ACHN (cell line): ENCODE measurements at places on chromosomes 1 and 21.

GRCh38 chr1:44929531-44929930 lies 56.9 kb downstream of the EIF2B3 start:
- no peak for DNase-seq

DNA sequence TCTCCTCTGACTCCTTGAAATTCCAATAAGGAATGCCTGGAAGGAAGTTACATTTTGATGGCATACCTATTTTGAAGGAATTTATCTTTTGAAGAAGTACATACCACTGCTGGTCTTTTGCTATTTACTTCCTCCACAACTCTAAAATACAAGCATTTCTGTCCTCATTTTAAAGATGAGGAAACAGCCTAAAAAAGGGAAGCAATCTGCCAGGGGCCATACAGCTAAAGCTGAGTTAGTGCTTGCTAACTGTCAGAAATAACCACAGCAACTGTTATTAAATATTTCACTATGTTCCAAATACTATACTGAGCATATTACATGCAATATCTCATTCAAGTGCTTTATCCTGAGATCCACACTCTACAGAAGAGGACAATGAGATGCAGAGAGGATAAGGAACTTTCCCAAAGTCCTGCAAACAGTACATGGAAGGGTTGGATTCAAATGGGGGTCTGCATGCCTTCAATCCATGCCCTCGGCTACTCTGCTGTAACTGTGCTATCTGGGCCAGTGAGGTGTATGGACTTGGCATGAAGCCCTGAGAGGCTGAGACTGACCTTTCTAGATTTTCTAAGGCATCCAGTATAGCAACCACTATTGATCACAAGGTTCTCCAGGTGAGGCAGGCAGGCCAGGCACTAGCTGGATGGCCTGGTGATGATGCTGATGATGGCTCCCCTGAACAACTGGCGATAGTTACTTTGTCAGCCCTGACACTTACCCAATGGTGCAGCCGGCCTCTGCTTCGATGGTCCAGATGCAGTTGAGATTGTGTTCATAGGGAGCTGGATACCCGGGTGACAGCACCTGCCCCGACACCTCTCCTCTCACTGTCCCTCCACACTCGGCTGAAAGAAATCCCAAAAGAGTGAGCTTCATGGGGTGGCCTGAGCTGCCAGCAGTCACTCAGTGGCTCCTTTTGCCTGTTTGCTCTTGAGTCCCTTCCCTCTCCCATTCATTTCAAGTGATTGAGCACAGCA lies 171.4 kb upstream of the HMGB4 start:
- DNase-seq = no peak

DNA sequence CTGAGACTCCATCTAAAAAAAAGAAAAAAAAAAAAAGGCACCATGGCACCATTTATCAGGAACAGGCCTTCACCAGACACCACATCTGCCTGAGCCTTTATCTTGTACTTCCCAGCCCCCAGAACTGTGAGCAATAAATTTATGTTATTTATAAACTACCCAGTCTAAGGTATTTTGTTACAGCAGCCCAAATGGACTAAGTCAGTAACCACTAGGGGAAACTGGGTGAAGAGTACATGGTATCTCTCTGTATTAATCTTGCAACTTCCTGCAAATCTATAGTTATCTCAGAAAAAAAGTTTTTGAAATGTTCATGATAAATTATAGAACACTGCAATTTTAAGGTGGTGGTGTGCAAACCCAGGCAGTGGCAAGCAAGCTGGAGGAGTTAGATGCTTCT lies 114.3 kb downstream of the LAMC2 start:
- no peak for DNase-seq

DNA sequence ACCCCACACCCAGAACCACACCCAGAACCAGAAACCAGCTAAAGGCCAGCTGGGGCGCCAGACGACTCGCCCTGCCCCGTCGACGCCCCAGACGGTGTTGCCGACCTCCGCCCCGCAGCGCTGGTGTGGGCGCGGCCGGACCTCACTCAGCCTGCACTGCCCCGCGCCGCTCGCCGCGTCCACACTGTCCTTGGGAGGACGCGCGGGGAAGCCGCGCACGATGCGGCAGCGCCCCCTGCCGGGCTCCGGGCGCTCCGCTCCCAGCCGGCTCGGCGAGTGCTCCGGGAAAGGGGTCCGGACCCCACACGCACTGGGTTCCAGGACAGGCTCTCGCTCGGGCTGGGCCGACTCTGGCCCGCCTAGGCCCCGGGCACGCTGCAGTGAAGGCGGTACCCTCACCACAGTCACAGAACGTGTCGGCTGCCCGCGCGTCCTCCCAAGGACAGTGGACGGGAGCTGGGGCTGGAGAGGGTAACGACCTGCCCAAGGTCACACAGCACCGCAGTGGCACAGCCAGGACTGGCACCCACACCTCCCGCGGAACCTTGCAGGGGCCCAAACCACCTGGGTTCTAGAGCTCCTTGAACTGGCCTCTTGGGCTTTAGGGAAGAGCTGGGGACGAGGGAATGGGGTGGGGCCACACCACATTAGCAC lies 90.2 kb downstream of the DMRTA2 start:
- DNase-seq = peak; percentile 56

- no peak for DNase-seq
Measured at GRCh38 chr1:53578358-53578757, 119.2 kb downstream of the DMRTB1 start.

DNA sequence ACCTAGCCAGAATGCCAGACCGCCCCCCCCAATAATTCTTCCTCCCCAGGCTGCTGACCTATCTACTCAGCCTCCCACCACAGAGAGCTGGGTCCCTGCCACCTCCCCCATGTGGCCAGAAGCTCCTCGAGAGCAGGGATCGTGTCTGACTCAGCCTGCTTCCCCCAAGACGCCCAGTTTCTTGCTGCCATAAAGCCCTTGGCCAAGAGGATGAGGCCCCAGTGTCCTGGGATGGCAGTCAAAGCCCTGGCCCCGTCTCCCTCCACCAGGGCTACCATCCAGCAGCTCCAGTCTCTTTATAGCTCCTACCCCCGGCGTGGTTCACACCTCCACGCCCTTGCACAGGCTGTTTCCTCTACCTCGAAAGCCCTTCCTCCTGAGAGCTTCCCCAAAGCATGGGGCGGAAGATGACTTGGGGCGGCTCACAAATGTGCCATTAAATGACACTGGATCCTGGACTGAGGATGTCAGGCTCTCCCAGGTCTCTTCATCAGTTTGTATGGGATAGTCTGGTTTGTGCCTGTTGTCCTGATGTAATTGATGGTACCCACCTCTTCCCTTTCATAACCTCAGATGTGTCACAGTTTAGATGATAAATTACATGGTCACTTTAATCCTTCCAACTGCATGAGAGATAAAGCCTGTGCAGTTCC lies 13.2 kb downstream of the ADGRB2 start:
- DNase-seq = no peak

- DNase-seq = no peak
Measured at GRCh38 chr1:244439391-244440032, 12.2 kb downstream of the ADSS2 start.

- DNase-seq = no peak
Measured at GRCh38 chr1:66396212-66396890, 137.6 kb upstream of the SGIP1 start.
